GM12864 (cell line): ENCODE measurements at places on chromosomes 7 and 10.

- DNase-seq, result no peak
These were observed 163.1 kb downstream of the PTPRN2 start for GRCh38 chr7:158424531-158424930.

DNA sequence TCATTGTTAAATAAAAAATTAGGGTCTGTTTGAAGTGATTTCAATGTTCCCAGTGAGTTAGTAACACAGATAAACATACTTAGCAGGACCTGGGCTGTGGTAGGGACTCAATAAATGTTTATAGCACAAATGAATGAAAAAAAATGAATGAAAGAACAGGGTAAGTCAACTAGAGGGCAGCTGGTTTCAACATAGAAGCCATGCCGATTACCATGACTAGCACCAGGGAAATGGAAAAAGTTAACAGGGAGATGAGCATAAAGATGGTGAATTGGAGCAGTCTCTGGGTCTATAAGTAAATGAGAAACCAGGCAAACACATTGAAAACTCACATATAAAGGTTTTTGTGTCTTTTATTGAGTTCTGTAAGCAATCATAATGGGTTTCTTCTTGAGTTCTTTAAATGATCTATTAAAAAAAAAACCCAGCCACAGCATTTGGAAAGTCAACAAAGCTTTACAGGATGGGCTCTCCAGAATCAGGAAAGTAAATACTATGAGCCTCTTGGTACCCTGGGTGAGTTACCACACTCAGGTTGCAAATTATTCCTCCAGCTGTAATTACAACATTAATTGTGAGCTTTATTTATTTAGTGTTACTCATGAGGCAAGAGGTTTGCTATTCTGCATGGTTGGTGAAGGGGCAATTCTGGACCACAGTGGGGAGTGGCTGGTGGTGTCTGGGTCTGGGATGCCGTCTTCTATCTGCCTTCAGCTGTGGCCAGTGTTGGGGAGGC lies 46.1 kb upstream of the MTPN start:
- DNase-seq, result no peak

- DNase-seq, result no peak
These were observed 89.4 kb downstream of the SH3PXD2A start for GRCh38 chr10:103765981-103766380.

DNA sequence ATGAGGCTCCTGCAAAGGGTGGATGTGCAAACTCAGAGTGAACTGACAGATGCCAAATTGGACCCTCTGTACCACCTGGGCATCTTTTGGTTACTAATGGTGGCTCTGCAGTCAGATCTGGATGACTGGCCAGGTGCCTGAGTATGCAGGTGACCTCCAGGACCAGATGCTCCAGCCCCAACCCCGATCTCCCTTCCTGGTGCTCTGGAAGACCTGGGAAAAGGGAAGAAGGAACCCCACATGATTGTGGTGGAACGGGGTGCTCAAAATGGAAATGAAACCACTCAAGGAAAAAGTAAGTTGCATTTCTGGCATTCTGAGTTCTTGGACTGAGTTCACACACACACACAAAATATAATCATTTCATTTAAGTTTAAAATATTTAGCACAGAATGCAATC lies 9.8 kb upstream of the AEBP1 start:
- no peak for DNase-seq

DNA sequence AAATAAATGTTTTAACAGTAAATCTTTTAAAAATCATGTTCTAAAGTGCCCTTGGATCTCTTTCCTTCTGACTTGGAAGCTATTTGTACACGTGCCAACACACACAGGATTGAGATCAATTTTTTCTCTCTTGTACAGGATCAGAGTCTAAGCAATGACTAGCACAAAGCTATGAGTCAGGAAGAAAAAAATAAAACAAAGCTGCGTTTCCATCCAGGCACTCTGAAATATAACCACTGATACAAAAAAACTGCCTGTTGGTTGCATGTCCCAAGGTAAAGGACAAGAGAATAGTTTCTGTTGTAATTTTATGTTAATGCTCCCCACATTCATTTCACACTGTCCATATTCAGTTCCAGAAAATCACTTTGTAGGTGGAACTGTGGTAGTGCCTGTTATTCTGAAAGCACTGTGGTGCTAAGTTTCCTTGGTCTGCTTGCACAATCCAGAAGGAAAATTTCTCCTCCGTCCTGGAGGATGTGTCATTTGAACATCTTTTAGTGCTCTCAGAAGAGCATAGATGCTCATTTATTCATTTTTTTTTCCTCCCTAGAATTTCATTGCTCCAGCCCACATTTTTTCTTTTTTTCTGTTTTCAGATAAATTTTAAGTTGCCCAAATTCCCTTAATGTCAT lies 113.4 kb downstream of the PLXDC2 start:
- DNase-seq, result no peak

GRCh38 chr7:55241958-55242357 lies 123.2 kb upstream of the LANCL2 start:
- no peak for DNase-seq

DNA sequence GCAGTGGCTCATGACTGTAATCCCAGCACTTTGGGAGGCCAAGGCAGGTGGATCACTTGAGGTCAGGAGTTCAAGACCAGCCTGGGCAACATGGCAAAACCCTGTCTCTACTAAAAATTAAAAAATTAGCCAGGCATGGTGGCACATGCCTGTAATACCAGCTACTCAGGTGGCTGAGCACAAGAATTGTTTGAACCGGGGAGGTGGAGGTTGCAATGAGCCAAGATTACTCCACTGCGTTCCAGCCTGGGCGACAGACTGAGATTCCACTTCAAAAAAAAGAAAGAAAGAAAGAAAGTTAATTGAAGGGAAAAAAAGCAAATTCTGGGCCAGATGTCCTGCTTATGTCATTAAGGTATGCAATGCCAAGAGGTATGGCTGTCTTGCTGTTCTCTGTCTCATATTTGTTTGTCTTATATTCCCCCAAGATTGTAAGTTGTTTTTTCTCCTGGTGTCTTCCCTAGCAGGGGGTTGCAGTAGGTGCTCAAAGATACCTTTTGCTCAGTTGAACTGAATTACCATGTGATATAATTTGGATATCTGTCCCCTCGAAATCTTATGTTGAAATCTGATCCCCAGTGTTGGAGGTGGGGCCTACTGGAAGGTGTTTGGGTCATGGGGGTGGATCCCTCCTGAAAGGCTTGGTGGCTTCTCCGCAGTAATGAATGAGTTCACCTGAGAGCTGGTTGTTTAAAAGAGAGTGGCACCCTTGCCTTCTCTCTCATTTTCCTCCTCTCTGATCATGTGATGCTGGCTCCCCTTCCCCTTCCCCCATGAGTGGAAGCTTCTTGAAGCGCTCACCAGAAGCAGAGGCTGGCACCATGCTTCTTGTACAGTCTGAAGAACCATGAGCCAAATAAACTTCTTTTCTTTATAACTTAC lies 60.9 kb downstream of the MYOF start:
- DNase-seq, result no peak

GRCh38 chr7:43873300-43873699 lies 4.0 kb upstream of the MRPS24 start:
- no peak for DNase-seq

GRCh38 chr7:100547872-100548271 lies 8.9 kb downstream of the AGFG2 start:
- no peak for DNase-seq

DNA sequence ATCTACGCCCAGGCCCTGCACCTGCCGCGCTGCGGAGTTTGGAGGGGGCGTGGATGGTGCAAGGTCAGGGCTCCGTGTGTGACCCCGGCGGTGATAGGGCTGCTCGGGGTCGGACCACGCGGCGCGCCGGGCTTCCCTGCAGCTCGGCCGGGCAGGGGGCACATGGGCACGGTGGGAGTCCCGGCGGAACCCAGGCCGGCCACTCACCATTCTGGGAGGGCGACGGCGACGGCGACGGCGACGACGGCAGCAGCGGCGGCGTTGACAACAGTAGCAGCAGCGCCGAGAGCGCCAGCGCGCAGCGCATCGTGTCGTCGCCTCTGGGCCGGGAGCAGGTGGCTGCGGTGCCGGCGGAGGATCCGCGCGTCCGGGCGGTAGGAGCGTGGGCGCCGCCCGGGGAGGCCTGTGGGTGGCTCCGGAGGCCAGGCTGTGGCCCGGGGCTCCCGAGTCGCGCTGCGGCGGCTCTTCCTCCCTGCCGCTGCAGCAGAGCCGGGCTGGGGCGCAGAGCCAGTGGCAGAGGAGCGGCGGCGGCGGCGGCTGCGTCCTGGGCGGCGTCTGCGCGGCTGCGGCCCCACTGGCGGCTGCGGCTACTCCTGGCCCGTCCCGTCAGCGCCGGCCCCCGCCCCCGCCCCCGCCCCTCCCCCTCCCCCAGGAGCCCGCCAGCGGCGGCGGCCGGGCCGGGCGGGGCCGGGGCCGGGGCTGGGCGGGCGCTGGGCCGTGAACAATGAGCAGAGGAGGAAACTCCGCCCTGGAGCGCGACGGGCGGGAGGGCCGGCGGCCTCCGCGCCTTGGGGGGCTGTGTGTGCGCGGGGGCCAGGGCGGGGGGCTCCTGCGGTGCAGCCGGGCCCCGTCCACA lies at the start of gene PODXL:
Gene PODXL (minus strand): TSS at position 576 of the 856 bp plus-strand sequence. CDS start 269 bp downstream, at position 307.
- DNase-seq, result no peak

DNA sequence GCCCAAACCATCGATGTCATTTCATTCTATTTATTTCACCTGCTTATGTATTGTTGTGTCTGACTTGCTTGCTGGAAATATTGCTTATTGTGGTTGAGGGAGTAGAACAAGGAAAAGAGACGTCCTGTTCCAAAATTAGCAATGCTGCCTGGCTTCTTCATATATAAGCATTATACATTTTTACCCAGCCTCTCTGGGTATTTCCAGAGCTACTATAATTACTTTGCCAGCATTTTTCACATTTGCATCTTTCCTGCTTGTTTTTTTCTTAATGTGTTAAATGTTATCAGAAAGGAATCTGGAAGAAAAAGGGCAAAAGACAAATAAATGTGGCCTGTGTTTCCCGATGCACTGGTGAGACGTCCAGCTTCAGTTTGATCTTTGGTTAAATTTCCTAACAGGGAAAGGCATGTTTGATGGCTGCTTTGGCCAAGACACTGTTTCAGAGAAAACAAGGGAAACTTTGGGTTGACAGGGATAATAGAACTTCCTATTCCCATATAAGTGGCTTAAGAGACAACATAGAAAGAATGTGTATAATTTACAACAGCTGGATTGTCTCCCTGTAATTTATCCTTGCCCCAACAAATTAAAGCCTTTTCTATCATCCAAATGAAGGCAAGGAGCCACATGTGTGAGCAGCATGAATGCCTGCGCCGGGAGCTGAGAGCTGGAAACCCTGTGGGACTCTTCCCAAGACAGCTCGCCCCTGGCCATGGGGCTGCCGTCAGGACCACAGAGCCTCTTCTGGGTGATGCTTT lies 671.1 kb upstream of the CELF2 start:
- no peak for DNase-seq

- no peak for DNase-seq
These were observed 132.5 kb upstream of the EFCAB10 start for GRCh38 chr7:105713488-105714465.

GRCh38 chr10:44114441-44114840 lies 270.5 kb downstream of the CXCL12 start:
- no peak for DNase-seq

GRCh38 chr10:11757454-11757820 lies 15.3 kb downstream of the ECHDC3 start:
- DNase-seq, result no peak

DNA sequence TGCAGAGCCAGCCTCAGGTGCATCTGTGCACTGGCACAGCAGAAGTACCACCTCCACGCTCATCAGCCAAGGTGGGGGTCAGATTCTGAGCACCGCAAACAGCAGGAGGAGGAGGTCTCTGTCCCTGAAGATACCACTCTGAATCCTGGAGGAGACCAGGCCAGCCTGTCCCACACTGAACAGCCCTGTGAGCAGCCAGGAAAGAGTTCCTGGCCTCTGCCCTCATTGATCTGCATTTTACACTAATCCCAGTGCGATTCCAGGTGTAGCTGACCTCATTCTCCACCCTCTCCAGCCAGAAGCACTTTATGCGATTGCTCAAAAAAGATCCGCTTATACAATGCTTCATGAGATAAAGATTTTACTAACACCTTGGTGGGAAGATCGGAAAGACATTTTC lies 99.1 kb upstream of the CACUL1 start:
- no peak for DNase-seq

GRCh38 chr7:1742555-1743303 lies 72.7 kb downstream of the ELFN1 start:
- no peak for DNase-seq

DNA sequence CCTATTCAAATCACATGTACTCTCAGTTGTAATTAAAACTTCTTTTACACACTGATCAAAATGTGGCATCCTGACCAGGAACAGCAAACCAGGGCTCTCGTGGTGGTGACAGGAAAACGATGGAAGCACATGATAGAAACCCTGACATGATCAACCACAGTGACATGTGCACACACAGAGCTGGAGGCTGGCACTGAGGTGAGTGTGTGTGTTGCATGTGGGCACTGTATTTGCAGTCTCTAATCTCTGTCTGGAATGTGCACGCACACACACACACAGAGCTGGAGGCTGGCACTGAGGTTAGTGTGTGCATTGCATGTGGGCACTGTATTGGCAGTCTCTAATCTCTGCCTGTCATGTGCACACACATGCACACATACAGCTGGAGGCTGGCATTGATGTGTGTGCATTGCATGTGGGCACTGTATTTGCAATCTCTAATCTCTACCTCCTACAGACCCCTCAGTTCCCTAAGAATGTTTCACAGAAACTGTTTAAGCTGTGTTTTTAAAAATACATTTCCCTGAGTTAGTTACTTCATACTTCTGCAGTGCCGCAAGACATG lies 406.9 kb downstream of the SFMBT2 start:
- DNase-seq, result no peak

GRCh38 chr10:3538656-3539531 lies 246.1 kb downstream of the KLF6 start:
- no peak for DNase-seq

- DNase-seq, result no peak
These were observed 357.4 kb downstream of the PLXNA4 start for GRCh38 chr7:132218876-132219275.

- no peak for DNase-seq
These were observed 122.5 kb upstream of the SEM1 start for GRCh38 chr7:96832092-96832662.

DNA sequence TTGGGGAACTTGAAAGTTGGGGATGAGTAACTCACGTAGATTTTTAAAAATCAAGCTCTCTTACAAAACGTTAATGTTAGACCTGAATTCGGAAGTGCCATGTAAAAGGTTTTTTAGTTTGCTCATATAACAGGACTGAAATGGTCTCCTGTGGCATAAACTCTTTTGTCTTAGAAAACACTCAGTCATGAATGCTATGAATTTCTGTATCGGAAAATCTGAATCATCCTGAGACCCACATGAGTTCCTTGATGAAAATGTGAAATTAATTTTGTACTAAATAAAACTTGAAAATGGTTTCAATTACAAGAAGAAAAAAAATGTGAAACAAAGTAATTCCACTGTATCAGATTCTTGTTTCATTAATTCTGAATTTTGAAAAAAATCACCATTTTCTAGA lies 134.8 kb upstream of the BMPER start:
- no peak for DNase-seq

DNA sequence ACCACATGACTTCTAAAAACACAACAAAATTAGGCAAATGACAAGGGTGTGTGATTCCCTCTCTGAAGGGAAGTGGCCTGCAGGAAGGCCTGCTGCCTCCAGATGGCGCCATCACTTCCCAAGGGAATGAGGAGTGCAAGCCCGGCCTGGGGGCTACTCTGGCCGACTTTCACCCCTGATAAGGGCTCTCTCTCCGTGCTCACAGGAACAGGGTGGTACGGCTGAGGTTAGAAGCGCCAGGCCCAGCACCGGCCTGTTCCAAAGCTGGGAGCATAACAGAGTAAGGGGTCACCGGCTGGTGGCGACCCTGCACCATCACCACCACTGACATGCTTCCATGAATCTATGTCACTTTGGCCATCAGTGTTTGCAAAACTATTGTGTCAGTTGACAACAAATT lies 13.1 kb downstream of the RBP3 start:
- DNase-seq, result no peak
